ENCODE measurements at places on chromosomes 4 and X. TPM values are rescaled to one million over a fixed set of nuclear protein-coding genes. Genes with fewer than 3 reads are reported as not detected.

GRCh38 chr4:165115301-165115700 lies 2.6 kb upstream of the TMEM192 start:
- H3K36me3 ChIP-seq, result no peaks in the 10 kb centered on the region
- peaks cover 3% of the 10 kb centered on the region for H3K27me3 ChIP-seq
- H3K4me1 ChIP-seq, result peaks cover 11% of the 10 kb centered on the region
- no peak overlapping the region for H3K27ac ChIP-seq
- H3K4me3 ChIP-seq, result no peak overlapping the region

- no peak for DNase-seq
- H3K4me1 ChIP-seq, result no peaks in the 10 kb centered on the region
- H3K36me3 ChIP-seq, result no peaks in the 10 kb centered on the region
- no peak overlapping the region for H3K27ac ChIP-seq
- no peak overlapping the region for H3K4me3 ChIP-seq
Measured at GRCh38 chrX:41435708-41436107, 11.4 kb upstream of the NYX start.

DNA sequence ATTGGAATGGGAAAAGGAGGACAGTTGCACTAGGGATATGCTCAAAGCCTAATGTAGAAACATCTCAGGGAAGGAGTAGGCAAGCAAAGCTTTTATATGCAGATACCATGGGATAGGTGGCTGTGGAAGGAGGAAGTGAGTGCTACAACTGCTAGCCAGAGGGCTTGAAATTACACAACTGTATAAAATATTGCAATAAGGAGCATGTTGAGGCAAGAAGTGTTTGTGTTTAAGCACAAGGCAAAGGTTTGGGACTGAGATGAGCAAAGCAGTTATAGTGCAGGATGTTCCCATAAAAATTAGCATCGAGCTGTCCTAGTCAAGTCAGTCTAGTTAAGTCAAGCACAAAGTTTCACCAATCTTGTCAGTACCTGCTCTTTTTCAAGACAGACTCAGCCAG lies 35.6 kb upstream of the DCAF8L1 start:
- H3K27me3 ChIP-seq, result no peaks in the 10 kb centered on the region
- no peaks in the 10 kb centered on the region for H3K36me3 ChIP-seq
- no peaks in the 10 kb centered on the region for H3K4me1 ChIP-seq
- no peak overlapping the region for H3K4me3 ChIP-seq
- no peak for DNase-seq

GRCh38 chrX:129784371-129784770 lies 4.6 kb downstream of the SASH3 start:
- no peaks in the 10 kb centered on the region for H3K27me3 ChIP-seq
- peaks cover 71% of the 10 kb centered on the region for H3K4me1 ChIP-seq
- peak overlapping the region; percentile 81 for H3K27ac ChIP-seq

DNA sequence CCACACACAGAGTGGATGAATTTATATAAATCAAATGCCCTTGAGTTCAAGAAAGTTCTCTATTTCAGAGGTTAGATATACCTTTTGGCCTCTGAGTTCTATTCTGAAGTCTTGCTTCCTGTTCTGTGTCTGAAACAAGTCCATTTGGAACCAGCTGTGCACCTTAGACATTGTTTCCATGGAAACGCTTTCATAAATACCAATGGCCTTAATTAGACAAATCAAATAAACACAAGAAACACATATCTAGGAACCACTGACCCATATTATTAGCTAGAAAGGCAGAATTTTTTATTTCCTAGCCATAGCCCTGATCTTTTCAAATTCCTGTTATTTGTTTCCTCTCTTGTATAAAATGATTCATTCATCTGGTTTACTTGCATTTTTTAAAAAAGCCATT lies 8.4 kb upstream of the C4orf54 start:
- no peaks in the 10 kb centered on the region for H3K4me1 ChIP-seq
- no peaks in the 10 kb centered on the region for H3K27me3 ChIP-seq
- no peak overlapping the region for H3K4me3 ChIP-seq
- no peaks in the 10 kb centered on the region for H3K36me3 ChIP-seq
- no peak for DNase-seq

DNA sequence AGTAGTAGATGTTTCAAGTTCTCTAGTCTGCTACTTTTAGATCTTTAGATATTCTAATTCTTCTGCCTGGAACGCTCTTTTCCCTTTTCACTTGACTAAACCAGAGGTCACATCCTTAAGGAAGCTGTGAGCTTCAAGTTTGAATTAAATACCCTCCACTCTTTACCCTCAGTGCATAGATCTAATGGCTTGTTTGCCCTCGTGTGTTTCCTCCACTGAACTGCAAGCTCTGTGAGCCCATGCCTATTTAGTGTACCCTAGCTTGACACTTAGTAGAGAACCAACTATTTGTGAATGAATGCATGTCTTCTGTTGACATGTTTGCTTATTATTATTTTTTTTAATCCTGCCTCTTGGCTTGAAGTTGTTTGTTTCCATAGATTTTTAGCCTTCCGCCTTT lies 138.3 kb downstream of the PDE5A start:
- H3K27me3 ChIP-seq, result no peaks in the 10 kb centered on the region
- H3K4me3 ChIP-seq, result no peak overlapping the region
- no peak overlapping the region for H3K27ac ChIP-seq
- DNase-seq, result peak; percentile 2
- no peaks in the 10 kb centered on the region for H3K4me1 ChIP-seq

DNA sequence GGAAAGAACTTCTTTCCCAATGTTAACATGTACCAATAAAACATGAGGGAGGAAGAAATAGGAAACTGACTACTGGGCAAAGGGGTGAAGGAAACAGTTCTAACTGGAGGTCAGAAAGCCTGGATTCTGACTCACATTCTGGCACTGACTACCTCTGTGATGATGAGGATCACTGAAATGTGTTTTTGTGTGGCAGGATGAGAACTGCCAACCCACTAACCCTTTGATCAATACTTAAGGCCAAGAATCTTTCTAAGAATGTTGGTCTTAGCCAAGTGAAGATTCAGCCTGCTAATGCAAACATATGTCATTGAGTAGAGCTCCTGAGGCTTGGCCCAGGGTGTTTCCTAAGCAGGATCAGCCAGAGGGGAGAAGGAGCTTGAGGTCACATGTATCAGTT lies 4.6 kb downstream of the ALAS2 start:
- no peak overlapping the region for H3K4me3 ChIP-seq
- DNase-seq, result no peak
- no peaks in the 10 kb centered on the region for H3K36me3 ChIP-seq
- H3K4me1 ChIP-seq, result no peaks in the 10 kb centered on the region
- no peaks in the 10 kb centered on the region for H3K27me3 ChIP-seq

Gene VEGFC
- total RNA-seq, result not detected

Gene FAM184B
- not detected for total RNA-seq

Gene TMSB15A
- total RNA-seq, result not detected

Gene CLCN5
- total RNA-seq, result 6.3 TPM

DNA sequence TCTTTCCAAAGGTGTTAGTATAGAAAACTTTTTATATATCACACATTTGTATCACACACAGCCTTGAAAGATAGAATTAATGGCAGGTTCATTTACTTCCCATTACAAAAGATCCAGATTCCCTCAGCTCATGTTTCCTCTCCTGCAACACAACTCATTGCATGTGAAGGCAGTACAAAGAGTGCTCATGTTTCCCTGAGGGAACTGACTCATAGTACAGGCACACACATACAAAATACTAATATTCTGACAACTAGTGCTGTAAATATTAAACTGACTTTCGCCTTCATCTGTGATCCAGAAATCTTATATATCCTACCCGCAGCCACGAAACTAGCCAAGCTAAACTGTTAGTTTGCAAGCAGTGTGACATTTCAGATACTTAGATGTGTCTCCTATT lies 819.8 kb upstream of the PCDH7 start:
- no peaks in the 10 kb centered on the region for H3K4me1 ChIP-seq
- H3K27ac ChIP-seq, result no peak overlapping the region
- no peaks in the 10 kb centered on the region for H3K36me3 ChIP-seq
- no peak overlapping the region for H3K4me3 ChIP-seq
- H3K27me3 ChIP-seq, result no peaks in the 10 kb centered on the region

- H3K4me3 ChIP-seq, result peak overlapping the region; percentile 62
- peak; percentile 10 for DNase-seq
- no peaks in the 10 kb centered on the region for H3K27me3 ChIP-seq
- H3K27ac ChIP-seq, result no peak overlapping the region
- no peaks in the 10 kb centered on the region for H3K36me3 ChIP-seq
- peaks cover 19% of the 10 kb centered on the region for H3K4me1 ChIP-seq
Measured at GRCh38 chr4:10460313-10461047, 3.3 kb upstream of the ZNF518B start.

- H3K36me3 ChIP-seq, result peaks cover 8% of the 10 kb centered on the region
- H3K4me1 ChIP-seq, result peaks cover 5% of the 10 kb centered on the region
- no peaks in the 10 kb centered on the region for H3K27me3 ChIP-seq
- DNase-seq, result no peak
Measured at GRCh38 chr4:128859887-128860677, 50.6 kb downstream of the JADE1 start.

GRCh38 chr4:109046471-109047201 lies 255.8 kb downstream of the COL25A1 start:
- H3K27me3 ChIP-seq, result no peaks in the 10 kb centered on the region
- no peak overlapping the region for H3K4me3 ChIP-seq
- no peak overlapping the region for H3K27ac ChIP-seq
- no peak for DNase-seq

DNA sequence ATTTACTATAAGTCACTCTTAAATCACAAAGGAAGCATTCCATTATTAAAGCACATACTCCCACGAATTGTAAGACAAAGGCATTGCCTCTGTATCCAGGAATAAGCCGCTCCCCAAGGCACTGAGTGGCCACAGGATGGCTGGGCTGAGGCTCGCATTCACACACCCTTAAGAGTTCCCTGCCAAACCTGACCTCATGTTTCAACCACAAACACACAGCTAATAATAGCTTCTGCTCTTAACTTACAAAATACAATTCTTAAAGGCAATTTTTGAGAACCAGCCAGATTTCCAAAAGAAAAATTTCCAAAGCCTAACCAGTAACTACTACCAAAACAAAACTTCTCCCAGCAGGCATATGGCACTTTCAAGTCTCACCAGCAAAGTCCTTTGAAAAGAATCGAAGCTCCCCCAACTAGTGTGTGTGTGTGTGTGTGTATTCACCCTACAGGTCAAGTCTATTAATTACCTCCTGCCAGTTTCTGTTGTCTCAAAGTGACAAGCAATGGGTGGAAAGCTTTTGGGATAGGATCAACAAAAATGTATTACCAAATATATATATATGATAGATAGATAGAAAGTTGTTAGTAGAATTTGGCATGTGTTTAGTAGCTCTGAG lies 36.0 kb downstream of the ARHGAP6 start:
- no peak overlapping the region for H3K4me3 ChIP-seq
- H3K27me3 ChIP-seq, result no peaks in the 10 kb centered on the region
- no peaks in the 10 kb centered on the region for H3K36me3 ChIP-seq
- no peak overlapping the region for H3K27ac ChIP-seq
- DNase-seq, result no peak
- no peaks in the 10 kb centered on the region for H3K4me1 ChIP-seq

GRCh38 chrX:133570549-133570948 lies 155.3 kb upstream of the GPC4 start:
- no peak for DNase-seq
- H3K27ac ChIP-seq, result no peak overlapping the region
- no peaks in the 10 kb centered on the region for H3K36me3 ChIP-seq
- no peak overlapping the region for H3K4me3 ChIP-seq

DNA sequence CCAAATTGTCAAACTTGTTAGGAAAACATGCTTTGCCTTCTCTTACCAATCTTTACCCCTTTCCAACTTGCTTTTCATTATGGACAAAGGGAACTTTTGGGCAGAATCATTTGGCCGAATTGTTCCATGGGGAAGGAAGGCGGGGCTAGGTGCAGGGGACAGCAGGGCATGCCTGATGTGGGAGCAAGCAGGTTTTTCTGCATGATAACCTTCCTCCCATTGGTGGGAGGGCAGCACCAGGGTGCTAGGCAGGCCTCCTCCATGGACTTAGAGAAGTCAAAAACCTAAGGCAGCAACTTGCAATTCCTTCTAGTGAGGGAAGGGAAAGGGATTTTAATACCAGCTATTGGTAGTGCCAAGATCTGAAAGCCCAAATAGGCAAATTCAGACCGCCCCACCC lies 260.5 kb downstream of the MAPK10 start:
- no peaks in the 10 kb centered on the region for H3K36me3 ChIP-seq
- no peak for DNase-seq
- H3K27me3 ChIP-seq, result no peaks in the 10 kb centered on the region
- H3K27ac ChIP-seq, result no peak overlapping the region

Gene BANK1
- 354 TPM for total RNA-seq

- no peaks in the 10 kb centered on the region for H3K27me3 ChIP-seq
- DNase-seq, result no peak
- H3K4me3 ChIP-seq, result no peak overlapping the region
Measured at GRCh38 chr4:119118397-119118796, 17.2 kb upstream of the MYOZ2 start.

Gene MSX1
- not detected for total RNA-seq

DNA sequence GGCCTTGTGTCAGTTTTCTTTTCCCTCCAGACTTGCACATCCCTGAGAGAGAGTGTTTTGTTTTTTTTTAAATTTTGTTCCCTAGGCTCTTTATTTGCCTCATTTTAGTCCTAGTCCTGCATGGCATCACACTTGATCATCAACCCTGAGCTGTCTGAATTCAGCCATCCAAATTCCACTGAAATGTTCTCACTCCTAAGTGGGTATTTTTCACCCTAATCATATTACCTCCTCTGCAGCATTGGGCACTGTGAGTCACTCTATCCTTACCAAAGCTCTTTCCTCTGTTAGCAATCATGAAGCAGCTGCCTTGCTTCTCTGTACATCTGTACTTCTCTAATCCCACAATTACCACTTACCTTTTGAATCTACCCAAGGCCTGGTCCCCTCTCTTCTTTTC lies 356.6 kb upstream of the MAGEB2 start:
- H3K27me3 ChIP-seq, result no peaks in the 10 kb centered on the region
- H3K4me1 ChIP-seq, result no peaks in the 10 kb centered on the region
- no peak overlapping the region for H3K27ac ChIP-seq
- DNase-seq, result no peak

- H3K27me3 ChIP-seq, result no peaks in the 10 kb centered on the region
- H3K4me3 ChIP-seq, result no peak overlapping the region
- no peak overlapping the region for H3K27ac ChIP-seq
Measured at GRCh38 chr4:41504167-41504818, 33.7 kb upstream of the LIMCH1 start.

Gene PSAPL1
- not detected for total RNA-seq

GRCh38 chrX:19624739-19625138 lies 109.4 kb upstream of the MAP3K15 start:
- H3K27me3 ChIP-seq, result no peaks in the 10 kb centered on the region
- no peak overlapping the region for H3K4me3 ChIP-seq
- H3K27ac ChIP-seq, result no peak overlapping the region
- peaks cover 1% of the 10 kb centered on the region for H3K4me1 ChIP-seq
- H3K36me3 ChIP-seq, result peaks cover 7% of the 10 kb centered on the region

Gene MGARP
- not detected for total RNA-seq

All from B cell (primary cell).